Endodermal cell (in vitro differentiated cells): ENCODE measurements at places on chromosomes 5 and 9. TPM values are rescaled to one million over a fixed set of nuclear protein-coding genes. Genes with fewer than 3 reads are reported as not detected.
A peak's percentile ranks its signal among the peaks of the same experiment; 100 is the strongest.

Gene WNK2
- total RNA-seq, result 41.7 and 48.8 TPM in 2 replicates

GRCh38 chr9:70484232-70485130 lies 70.0 kb upstream of the KLF9 start:
- DNase-seq, result peak; percentile 70

DNA sequence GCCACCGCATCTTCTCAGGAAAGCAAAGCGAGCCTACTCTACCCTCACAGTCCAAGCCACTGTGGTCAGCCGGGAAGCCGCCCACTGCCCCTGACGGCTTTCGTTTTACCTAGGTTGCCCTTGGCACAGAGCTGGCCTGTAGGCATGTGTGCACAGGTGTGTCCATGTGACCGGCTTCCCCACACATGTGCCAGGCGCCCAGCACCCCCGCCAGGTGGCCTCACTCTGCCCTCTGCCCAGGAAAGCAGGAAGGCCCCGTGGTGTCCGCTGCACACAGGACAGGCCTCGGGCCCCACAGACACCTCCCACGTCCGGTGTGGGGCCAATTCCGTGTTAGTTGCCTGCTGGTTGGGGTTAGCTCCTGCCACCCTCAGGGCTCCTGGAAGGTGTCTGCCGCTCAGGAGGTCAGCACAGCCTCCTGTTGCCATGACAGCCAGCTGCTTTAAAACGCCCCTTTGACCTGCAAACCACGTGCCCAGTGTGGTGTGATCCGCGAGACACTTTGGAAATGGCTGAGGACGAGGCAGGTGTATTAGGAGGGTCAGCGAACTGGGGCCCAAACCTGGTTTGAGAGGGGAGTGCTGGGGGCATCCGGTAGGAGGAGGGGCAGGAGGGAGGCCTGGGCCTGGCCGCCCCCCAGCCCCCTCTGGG lies 28.7 kb downstream of the TPPP start:
- DNase-seq, result no peak

- DNase-seq, result no peak
Measured at GRCh38 chr9:119451426-119451825, 82.2 kb upstream of the BRINP1 start.

Gene FOXD4L5
- 0.15 TPM in 1 of 3 replicates, not detected in the others for total RNA-seq

Gene AMBP
- 0.54 and 0.68 TPM in 2 replicates for total RNA-seq

DNA sequence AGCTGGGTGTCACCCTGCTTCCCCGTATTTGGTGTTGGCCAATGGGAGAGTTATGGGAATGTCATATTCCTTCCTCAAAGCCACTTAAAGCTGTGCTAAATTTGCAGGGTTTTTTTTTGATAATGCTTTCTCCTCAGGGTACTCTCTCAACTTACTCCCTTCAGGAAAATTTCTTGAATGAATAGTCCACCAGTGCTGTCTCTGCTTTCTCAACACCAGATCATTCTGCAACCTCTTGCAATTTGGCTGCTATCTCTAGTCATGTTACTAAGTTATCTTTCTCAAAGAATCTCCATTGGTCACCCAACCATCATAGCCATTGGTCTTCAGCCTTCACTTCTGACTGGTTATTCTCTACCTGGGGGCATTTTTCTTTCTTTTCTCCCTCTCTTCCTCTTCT lies 13.4 kb upstream of the TNFAIP8 start:
- no peak for DNase-seq

Gene PCDH1
- total RNA-seq, result 65.6 and 69.7 TPM in 2 replicates

Gene EHMT1
- total RNA-seq, result 139 and 141 TPM in 2 replicates

- DNase-seq, result no peak
Measured at GRCh38 chr9:137685035-137685740, 66.4 kb downstream of the EHMT1 start.

Gene CDC25C
- 14.8 and 17.3 TPM in 2 replicates for total RNA-seq

GRCh38 chr9:76561050-76561713 lies 102.2 kb downstream of the GCNT1 start:
- DNase-seq, result no peak

Gene TAL2
- total RNA-seq, result 6.1 to 8.9 TPM (median 7.0 TPM) in 3 replicates

DNA sequence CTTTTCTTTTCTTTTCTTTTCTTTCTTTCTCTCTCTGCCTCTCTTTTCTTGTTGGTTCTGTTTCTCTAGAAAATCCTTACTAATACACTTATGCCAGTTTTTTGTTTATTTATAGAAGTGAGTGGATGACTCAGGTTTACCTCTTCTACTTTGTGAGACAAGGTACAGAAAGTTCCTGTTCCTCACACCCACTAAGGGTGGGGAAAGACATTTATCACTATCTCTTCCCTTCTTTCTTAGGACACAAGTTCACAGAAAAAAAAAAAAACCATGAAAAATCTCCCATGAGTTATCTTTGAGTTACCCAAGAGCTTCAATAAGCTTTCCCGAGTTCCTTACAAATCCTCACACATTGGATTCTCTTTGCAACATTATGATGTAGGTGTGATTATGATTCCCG lies 60.9 kb upstream of the CD180 start:
- no peak for DNase-seq

- no peak for DNase-seq
Measured at GRCh38 chr9:124291801-124292396, 34.1 kb downstream of the NEK6 start.

DNA sequence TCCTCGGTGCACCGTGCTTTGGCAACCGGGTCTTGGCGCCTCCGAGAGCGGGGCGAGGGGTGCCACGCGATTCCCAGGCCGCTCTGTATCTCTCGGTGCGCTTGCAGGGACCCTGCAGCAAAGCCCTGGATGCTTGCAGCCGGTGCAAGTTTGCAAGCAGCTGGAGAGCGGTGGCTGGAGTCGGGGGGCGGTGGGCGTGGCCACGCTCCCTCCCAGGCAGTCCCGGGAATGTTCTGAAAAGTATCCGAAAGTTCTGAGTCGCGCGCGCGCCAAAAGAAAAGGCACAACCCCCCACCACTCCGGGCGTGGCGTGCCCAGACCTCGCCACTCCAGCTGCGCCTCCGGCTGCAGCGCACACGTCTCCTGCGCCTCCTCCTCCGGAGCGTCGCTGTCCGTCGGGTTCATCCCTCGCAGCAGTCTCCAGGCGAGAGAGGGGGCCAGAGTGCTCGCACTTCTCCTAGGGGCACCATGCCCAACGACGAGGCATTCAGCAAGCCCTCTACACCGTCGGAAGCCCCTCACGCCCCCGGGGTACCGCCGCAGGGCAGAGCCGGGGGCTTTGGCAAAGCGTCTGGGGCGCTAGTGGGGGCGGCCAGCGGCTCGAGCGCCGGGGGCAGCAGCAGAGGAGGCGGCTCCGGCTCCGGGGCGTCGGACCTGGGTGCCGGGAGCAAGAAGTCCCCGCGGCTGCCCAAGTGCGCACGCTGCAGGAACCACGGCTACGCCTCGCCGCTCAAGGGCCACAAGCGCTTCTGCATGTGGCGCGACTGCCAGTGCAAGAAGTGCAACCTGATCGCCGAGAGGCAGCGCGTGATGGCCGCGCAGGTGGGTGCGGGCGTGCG lies at the start of gene DMRT1:
TSS of gene DMRT1 (plus strand) at position 327 of the 839 bp plus-strand sequence. CDS start at position 469, 142 bp downstream.
- peak; percentile 78 for DNase-seq

Gene ZNF883
- 11.4 to 13.0 TPM (median 12.8 TPM) in 3 replicates for total RNA-seq

GRCh38 chr5:33049298-33049697 lies 338.2 kb downstream of the NPR3 start:
- DNase-seq, result no peak

DNA sequence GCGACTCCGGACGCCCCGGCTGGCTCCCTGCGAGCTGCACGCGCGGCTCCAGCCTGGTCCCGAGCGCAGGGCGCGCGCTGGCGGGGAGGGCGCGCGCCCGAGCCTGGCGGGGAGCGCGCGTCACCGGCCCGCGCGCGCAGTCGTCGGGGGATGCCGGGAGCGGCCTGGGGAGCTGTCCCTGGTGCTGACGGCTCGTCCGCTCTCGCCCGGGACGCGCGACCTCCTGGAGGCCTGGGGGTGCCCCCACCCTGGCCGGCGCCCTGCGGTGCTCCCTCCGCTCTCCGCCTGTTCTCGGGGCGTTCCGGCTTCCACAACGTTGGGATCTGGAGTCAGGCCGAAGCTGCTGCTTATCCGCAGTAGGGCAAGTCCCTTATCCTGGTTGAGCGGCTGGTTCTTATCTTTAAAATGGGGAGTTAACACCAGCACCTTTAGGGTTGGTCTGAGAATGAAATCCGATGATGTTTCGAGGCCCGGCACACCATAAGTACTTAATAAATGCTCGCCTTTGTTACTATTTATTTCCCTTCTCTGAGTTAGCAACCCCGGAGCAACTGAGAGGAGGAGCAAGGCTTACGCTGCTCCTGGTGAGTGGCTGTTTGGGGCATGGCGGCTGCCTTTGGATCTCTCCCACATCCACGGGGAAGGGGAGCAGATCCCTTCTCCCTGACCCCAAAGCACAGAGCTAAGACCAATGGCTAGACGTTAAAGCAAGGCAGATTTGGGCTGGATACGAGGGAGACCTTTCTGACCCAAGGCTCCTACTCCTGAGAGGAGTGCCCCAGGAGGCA lies at the start of gene FAM163B:
TSS of gene FAM163B (minus strand) at position 79 of the 788 bp plus-strand sequence. CDS start 29,166 bp downstream, outside the sequence.
- peak; percentile 91 for DNase-seq

Gene FCN2
- total RNA-seq, result not detected in 2 replicates

DNA sequence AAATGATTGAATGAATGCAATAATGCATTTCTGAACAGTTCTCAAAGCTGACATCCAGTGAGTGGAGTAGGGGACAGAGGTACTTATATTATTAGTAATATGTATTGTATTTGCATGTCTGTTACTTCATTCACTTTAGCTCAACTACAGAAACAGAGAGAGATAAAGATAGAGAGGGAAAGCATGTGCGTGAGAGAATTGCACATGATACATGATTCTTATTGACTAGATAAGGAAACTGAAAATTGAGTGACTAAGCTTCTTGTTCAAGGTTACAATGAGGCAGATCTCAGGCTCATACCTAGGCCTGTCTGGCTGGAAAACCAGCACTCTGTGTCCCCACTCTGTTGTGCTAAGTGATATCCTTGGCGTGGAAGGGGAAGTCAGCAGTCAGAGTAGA lies 337.7 kb upstream of the KLF4 start:
- no peak for DNase-seq

DNA sequence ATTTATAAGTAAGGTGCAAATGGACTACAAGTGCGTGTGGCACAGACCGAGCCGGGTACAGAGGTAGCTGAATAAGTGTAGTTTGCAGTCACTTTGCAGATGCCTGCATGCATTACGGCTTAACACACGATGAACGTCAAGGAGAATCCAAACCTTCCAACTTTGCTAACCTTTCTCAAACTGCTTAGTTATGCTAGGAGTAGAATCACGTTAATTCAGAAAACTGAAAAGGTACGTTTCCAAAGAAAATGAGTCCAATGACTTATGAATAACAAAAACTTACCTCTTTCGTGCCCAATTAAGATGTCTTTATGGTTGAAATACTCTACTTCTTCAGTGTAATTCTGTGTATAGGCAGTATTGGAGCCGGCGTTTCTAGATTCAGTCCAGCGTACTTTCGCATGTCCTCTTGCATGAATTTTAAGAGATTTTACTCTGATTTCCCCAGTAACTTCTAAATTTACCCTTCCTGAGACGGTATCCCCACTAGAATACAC lies 539 bp downstream of the ARRDC3 start:
- DNase-seq, result peak; percentile 51

Gene IFNA2
- total RNA-seq, result not detected in 3 replicates

Gene LIX1
- 0.08 to 0.09 TPM in 2 of 3 replicates, not detected in the other for total RNA-seq

GRCh38 chr5:136149891-136150290 lies 17.2 kb downstream of the SMAD5 start:
- DNase-seq, result no peak

DNA sequence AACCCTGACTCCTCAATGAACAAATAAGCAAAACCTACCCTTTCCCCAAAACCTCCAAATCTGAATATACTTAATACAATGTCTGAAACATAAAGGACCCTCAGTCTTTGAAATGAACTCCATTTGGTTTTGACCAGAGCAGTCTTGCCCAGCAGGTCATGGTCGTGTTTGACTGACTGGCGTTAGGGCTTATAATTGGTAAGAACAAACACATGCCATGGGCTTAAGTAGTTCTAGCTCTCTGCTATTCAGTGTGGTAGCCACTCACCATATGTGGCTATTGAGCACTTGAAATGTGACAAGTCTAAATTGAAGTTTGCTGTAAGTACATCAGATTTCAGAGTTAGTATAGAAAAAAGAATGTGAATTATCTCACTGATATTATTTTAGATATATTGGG lies 42.1 kb downstream of the LRRTM2 start:
- no peak for DNase-seq

DNA sequence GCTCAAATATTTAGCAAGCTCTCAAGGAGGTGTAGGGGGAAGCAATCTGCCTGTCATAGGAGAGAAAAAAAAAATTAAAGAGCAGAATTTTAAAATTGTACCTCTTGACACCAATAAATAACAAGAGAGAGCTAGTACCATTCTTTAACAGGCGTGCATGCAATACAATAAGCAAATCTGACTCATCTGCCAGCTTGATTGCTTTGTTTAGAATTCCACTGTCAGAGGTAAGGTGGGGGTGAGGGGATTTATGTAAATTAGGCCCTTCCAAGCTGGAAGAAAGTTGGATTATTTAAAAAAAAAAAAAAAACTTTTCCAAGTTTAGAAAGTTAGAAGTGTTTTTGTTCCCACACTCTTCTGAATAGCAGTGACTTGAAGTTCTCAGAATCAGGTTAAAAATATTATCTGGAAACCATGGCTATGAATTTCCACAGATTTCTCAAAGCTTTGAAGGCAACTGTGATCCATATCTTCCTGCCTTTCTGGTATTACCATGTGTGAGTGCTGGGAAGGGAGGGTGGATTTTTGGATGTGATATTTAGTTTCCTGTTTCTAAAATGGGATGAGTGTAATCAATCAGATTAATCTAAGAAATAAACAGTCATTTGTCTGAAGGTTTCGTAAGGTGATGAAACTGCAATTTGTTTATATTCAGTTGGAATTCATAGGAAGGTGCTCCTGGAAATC lies 477.5 kb downstream of the TLE4 start:
- no peak for DNase-seq

GRCh38 chr9:72127753-72128152 lies 21.5 kb upstream of the GDA start:
- DNase-seq, result no peak

DNA sequence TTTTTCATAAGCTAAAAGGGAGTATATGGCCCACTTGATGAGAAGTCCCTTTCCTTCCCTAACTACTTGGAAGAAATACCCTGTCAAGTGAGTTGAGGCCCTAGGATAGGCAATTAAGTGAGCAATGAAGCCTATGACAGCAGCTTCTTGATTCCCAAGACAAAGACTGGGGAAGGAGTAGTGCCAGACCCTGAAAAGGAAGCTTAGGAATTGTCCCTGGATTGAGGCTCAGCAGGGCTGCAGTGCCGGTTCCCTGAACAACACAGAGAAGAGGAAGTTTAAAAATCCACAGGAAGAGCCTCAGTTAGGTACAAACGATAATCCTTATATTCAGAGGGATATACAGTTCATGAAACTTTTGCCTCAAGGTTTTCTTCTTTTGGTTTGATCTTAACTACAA lies 61.8 kb upstream of the RAD23B start:
- no peak for DNase-seq

DNA sequence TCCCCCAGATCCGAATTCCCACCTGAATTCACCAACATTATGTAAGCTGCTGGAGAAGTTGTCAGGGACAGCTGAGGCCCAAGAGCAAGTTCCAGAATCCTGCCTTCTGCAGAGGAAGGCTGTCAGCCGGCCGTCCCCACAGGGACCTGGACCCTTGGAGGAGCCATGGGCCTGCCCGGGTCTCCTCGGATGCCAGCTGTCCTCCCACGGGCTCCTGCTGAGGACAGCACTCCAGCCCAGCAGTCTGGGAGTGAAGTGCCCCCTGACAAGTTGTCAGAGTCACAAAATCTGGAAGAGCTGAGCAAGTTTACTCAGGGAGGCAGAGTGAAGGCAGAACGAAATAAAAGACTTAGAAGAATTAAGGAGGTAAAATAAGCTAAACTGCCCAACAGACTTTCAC lies 192.5 kb upstream of the DAPK1 start:
- DNase-seq, result no peak

GRCh38 chr9:136312436-136312835 lies 8.5 kb upstream of the CCDC187 start:
- no peak for DNase-seq

Gene FOXD4
- total RNA-seq, result 0.25 TPM in 1 of 3 replicates, not detected in the others
